Sciatic nerve (tissue), 2 donors: ENCODE measurements at places on chromosomes 3 and 15. TPM values are rescaled to one million over a fixed set of nuclear protein-coding genes. Genes with fewer than 3 reads are reported as not detected.

Gene PPP1R14D
- total RNA-seq, result not detected

DNA sequence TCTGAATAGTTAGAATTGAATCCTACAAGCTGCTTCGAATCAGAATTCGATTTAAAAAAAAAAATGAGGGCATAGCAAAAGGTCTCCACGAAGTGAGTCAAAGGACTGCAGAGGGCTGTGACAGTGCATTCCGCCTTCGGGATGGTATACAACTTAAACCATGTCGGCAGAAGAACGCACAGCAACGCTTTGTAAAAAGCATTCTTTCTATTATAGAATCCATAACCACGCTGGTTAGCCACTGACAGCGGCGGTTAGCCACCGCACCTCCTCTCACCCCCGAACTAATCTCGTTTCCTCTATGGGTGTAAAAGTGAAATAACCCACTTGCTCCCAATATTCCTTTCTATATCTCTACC is 664 bp upstream of the PIK3CA start:
- DNase-seq, result no peak

- no peak for DNase-seq
Observed at GRCh38 chr15:52254391-52254790, 41.2 kb downstream of the MYO5C start.

- no peak for DNase-seq
Observed at GRCh38 chr3:136959599-136959998, 1.8 kb downstream of the IL20RB start.
